ENCODE measurements at places on chromosomes 1 and 21. TPM values are rescaled to one million over a fixed set of nuclear protein-coding genes. Genes with fewer than 3 reads are reported as not detected.

DNA sequence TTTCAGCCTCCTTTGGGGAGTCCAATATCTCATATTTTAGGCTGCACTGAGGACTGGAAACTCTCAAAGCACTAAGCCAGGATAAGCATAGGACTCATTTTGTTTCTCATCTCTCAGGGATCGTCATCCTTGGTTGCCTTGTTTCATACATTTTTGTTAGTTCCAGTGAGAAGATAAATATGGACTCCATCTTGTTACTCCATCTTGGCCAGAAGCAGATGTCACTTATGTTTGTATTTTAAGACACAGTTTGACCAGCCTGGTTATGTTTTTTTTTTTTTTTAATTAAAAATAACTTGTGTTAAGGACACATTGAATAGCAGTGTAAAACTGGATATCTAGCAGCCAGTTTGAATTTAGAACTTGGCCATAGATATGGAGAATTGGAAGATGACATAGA, 34.7 kb downstream of the DISP3 start:
- no peak overlapping the region for H3K4me3 ChIP-seq
- no peak for DNase-seq
- H3K27ac ChIP-seq: no peak overlapping the region
- peaks cover 32% of the 10 kb centered on the region for H3K36me3 ChIP-seq
- no peaks in the 10 kb centered on the region for H3K4me1 ChIP-seq
- H3K27me3 ChIP-seq: peaks cover 4% of the 10 kb centered on the region

GRCh38 chr1:107551456-107551855, 410.6 kb downstream of the NTNG1 start:
- H3K27ac ChIP-seq: no peak overlapping the region
- H3K4me1 ChIP-seq: no peaks in the 10 kb centered on the region
- H3K36me3 ChIP-seq: no peaks in the 10 kb centered on the region
- DNase-seq: no peak
- H3K27me3 ChIP-seq: no peaks in the 10 kb centered on the region
- H3K4me3 ChIP-seq: no peak overlapping the region

DNA sequence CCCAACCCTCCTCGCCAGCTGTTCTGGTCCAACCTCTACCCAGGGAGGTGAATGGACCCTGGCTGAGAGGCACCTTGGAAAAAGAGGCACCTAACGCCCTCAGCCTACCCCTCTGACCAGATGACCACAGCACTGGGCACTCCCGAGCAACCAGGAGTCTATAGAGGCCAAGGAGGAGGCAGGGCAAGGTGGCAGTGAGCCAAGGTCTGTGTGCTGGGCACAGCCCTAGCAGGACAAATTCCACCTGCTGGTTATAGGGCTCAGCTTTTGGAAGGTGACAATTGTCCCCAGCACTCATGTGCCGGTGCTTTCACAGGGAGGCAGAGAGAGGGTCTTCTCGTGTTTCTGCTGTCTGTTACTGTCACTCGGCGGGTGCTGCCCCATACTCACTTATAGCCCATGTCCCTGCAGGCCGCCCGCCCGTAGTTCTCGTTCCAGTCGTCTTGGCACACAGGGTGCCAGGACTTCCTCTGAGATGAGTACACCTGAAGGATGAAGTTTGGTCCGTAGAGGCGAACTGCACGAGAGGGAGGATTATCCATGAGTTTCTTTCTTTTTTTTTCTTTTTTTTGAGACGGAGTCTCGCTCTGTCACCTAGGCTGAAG, 27.8 kb downstream of the TMPRSS2 start:
- H3K36me3 ChIP-seq: no peaks in the 10 kb centered on the region
- H3K4me1 ChIP-seq: peaks cover 29% of the 10 kb centered on the region
- no peak overlapping the region for H3K4me3 ChIP-seq
- no peaks in the 10 kb centered on the region for H3K27me3 ChIP-seq
- peak overlapping the region; percentile 83 for H3K27ac ChIP-seq

- peaks cover under 1% of the 10 kb centered on the region for H3K36me3 ChIP-seq
- peaks cover 26% of the 10 kb centered on the region for H3K4me1 ChIP-seq
- no peak overlapping the region for H3K4me3 ChIP-seq
- no peak overlapping the region for H3K27ac ChIP-seq
- DNase-seq: no peak
These were observed 23.3 kb upstream of the CASQ2 start for GRCh38 chr1:115791816-115792215.

DNA sequence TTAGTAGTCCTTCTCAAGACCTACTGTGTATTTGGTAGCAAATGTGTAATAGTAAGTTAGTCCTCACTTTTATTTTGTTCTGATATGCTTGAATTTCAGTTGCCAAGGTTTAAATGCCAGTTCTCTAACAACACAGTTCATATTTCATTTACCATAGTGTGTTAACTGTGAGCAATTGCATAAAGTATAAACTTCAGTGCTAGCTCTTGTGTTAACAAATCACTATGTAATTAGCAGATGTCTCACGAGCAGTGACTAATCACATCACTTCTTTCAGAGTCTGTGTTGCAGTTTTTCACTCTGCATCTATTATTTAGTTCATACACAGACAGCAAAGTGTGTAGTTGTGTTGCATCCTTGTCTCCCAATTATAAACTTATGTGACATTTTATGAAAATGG, 47.8 kb downstream of the ZMYM4 start:
- H3K27me3 ChIP-seq: no peaks in the 10 kb centered on the region
- H3K4me3 ChIP-seq: no peak overlapping the region
- no peak for DNase-seq
- peaks cover 11% of the 10 kb centered on the region for H3K36me3 ChIP-seq
- H3K27ac ChIP-seq: no peak overlapping the region
- no peaks in the 10 kb centered on the region for H3K4me1 ChIP-seq

DNA sequence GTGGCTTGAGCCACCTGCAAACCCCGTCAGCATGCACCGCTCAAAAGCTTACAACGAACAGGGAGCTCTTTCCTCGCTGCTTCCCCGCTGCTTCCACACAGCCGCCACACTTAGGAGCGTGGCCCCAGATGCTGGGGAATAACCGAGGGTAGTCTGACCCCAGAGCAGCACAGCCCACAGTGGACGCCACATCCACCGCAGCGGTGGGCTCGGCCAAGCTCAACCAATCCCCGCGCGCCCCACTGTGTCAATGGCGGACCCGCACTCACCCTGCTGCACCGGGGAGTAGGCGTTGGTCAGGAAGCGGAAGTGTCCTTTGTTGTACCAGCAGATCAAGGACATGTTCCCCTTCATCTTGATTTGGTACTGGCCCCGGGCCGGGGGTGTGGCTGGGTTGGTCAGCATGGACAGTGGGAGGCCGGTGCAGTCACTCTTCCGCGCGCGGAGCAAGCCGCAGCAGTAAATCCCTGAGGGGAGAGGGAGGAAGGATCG, 93.5 kb downstream of the PGBD5 start:
- DNase-seq: peak; percentile 61
- H3K4me1 ChIP-seq: peaks cover 24% of the 10 kb centered on the region
- peak overlapping the region; percentile 86 for H3K4me3 ChIP-seq
- peaks cover 12% of the 10 kb centered on the region for H3K36me3 ChIP-seq

DNA sequence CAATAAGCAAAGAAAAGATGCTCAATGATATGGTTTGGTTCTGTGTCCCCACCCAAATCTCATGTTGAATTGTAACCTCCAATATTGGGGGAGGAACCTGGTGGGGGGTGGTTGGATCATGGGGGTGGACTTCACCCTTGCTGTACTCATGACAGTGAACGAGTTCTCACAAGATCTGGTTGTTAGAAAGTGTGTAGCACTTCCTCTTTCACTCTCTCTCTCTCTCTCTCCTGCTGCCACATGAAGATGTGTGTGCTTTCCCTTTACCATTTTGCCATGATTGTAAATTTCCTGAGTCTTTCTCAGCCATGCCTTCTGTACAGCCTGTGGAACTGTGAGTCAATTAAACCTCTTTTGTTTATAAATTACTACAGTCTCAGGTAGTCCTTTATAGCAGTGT, 248.4 kb downstream of the HHIPL2 start:
- H3K4me1 ChIP-seq: no peaks in the 10 kb centered on the region
- DNase-seq: no peak

CHIT1 gene
- total RNA-seq: not detected

SYT14 gene
- 4.1 TPM for total RNA-seq

CCDC185 gene
- not detected for total RNA-seq

NTMT2 gene
- not detected for total RNA-seq

PROK1 gene
- total RNA-seq: not detected
